ENCODE measurements at places on chromosomes 11 and 22.
A peak's percentile ranks its signal among the peaks of the same experiment; 100 is the strongest.

GRCh38 chr11:57338142-57338541 is at the start of gene P2RX3:
Gene P2RX3, plus strand, starts transcription at chr11:57338352. Its CDS starts 199 bp downstream, at chr11:57338551.
- DNase-seq: no peak

- no peak for DNase-seq
Observed at GRCh38 chr22:49534386-49534785, 293.3 kb downstream of the BRD1 start.

- no peak for DNase-seq
Observed at GRCh38 chr11:2869134-2869526, 16.4 kb downstream of the CDKN1C start.

- DNase-seq: no peak
Observed at GRCh38 chr11:1041149-1041467, 4.6 kb upstream of the MUC6 start.

- peak; percentile 99 for DNase-seq
Observed at GRCh38 chr22:36286096-36286957, 33.4 kb downstream of the APOL1 start.

DNA sequence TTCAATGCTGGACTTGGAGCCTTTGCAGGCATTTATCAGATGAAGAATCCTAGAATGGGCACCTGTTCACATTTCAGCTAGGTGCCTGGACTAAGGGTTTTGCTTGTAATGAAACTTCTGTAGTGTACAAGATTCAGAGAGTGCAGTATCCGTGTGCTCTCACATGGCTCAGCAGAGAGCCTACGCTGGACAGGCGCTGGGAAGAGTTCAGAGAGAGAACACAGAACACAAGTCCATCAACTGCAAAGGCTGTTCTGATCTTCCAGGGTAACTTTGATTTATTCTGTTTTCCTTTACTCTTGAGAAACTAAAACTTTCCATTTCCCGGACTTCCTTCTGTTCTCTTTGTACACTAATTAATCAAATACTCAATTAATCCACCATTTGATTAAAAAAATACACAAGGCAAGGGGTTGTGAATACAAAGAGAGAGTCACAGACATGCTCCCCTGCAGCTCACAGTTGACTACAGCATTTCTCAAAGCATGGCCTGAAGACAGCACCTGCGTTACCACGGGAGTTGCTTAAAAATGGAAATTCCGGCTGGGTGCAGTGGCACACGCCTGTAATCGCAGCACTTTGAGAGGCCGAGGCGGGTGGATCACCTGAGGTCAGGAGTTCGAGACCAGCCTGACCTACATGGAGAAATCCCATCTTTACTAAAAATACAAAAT is 393.7 kb downstream of the LARGE1 start:
- no peak for DNase-seq

DNA sequence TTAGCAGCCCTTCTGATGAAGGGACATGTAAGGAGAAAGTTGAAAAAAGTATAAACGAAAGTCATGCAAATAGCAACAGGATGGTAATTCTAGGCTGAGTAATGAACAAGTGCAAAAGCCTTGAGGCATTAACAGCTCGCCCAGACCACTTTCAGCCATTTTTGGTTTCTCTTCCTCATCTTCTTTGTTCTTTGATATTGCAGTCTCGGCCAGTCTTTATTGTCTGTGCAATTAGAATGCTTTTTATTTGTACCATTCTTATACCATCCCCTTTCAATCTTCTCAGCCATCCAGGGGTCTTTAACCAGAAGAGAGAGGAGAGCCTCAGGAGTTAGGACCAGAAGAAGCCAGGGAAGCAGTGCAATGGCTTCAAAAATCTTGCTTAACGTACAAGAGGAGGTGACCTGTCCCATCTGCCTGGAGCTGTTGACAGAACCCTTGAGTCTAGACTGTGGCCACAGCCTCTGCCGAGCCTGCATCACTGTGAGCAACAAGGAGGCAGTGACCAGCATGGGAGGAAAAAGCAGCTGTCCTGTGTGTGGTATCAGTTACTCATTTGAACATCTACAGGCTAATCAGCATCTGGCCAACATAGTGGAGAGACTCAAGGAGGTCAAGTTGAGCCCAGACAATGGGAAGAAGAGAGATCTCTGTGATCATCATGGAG is 7.3 kb downstream of the TRIM34 start:
- DNase-seq: no peak

DNA sequence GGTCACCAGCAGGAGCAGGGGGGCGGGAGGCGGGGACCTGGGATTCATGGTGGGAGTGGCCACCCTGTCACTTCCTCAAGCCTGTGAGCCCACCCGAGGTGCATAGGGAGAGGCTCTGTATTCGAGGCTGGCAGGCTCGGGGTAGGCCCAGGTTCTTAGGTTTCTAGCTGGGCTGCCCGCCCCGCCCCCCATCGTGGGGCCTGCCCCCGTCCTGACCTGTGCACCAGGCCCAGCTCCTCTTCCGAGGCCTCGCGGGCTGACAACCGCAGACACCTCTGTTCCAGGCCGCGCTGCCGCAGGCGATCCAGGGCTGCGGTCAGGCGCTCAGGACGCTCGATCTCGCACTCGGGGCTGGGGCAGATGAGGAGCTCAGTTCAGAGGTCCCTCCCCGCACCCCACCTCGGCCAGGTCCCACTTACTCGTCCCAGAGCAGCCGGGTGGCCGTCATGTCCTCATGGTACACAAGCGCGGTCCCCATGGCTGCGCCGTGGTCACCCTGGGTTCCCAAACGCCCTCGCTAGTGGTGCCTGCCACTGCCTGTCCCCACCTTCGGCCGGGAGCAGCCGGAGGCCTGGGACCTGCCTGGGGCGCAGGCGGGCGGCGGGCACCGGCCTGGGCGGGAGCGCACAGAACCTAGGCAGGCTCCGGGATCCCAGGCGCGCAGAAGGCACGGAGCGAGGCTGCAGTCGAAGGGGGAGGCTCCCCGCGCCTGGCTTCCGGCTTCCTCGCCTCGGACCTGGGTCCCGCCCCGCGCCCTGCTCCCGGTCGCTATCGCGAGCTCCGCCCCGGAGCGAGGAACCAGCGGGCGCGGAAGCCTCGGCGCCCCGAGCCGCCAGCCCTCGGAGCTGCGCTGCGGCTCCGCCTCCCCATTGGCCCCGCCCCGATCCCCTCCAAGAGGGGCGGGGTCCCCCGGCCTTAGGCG is at the start of gene HDAC10:
Gene HDAC10, minus strand, starts transcription at position 711 of the 922 bp plus-strand sequence. Its CDS starts 233 bp downstream, at position 478.
- DNase-seq: peak; percentile 96

DNA sequence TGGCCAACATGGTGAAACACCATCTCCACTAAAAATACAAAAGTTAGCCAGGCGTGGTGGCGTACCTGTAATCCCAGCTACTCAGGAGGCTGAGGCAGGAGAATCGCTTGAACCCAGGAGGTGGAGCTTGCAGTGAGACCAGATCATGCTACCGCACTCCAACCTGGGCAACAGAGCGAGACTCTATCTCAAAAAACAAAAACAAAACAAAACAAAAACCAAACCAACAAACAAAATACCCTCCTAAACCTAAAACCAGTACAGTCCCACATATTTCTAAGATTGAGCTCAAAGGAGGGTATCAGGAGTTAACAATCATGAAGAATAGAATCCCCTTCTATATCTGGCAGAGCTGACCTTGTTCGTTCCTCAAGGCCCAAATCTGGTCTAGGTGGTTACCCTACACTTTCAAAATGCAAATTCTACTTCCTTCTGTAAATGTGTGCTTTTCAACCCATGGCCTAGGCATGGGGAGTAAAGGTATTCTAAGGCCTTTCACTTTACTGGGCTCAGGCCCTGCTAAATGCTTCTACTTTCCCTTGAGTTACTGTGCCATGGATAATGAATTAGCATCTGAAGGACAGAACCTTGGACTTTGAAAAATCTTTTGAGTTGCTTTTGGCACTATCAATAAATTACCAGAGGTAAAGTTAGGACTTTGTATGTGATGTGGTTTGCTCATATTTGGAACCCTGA is 10.4 kb upstream of the PPP2R1B start:
- no peak for DNase-seq

- no peak for DNase-seq
Observed at GRCh38 chr11:78205256-78205655, 16.5 kb downstream of the USP35 start.

- DNase-seq: no peak
Observed at GRCh38 chr22:25413620-25414019, 150.9 kb upstream of the GRK3 start.

DNA sequence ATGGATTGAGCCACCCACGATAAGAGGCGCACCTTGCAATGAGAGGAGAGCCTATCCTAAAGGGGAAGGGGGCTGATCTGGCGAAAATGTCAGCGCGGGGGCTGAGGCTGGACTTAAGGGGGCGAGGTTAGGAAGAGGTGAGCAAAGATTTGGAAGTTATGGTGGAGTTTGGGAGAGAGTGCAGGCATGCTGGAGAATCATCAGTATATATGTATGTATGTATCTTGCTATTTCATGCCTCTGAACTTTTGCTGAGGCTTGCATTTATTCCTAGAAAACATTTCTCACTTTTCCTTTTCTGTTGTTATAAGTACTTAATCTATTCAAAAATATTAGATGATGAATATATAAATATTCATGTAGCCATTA is 17.2 kb upstream of the THRSP start:
- no peak for DNase-seq

DNA sequence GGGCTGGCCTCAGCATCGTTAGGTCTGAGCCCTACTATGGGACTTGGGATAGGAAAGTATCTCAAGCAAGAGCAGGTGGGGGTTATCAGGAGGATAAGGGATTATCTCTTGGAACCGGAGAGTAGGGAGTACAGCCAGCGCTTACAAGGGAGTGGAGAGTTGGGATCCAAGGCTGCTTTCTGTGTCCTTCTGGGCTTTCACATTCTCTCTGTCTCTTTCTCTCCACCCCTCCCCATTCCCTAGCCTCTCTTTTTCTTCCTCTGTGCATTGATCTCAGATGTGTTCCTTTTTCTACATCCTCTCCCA is 170.2 kb downstream of the BUD13 start:
- no peak for DNase-seq

DNA sequence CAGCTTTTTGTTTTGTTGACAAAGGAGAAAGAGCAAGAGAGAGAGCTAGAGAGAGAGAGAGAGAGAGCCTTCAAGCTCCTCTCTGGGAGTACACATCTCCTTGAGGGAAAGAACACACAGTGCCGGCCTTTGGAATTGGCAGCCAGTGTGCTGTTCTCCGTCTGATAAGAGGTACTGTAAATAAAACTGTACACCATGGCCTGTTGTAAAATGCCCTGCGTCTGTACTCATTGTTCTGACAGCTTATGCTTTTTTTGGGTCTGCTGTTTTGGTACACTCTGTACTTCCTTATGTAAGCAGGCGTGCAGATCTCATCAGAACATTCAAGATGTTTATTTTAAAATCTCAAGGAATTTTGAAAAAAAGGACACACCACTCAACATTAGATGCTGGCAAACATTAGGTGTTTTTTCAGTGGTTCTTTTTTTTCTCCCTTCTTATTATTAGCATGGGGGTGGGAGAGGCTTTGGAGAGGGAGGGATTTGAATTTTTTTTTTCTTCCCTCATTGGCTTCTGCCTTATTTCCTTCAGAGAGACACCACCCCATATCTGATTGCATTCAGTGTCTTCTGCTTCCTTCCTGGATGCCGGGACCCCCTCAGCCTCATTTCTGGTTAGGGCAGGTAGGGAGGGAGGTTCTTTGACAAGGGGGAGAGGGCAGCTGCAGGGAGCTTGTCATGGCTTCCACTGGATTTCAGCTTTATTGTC is 116.8 kb upstream of the NNMT start:
- no peak for DNase-seq

GRCh38 chr11:57481915-57482781 is 21.8 kb downstream of the RTN4RL2 start:
- DNase-seq: no peak

DNA sequence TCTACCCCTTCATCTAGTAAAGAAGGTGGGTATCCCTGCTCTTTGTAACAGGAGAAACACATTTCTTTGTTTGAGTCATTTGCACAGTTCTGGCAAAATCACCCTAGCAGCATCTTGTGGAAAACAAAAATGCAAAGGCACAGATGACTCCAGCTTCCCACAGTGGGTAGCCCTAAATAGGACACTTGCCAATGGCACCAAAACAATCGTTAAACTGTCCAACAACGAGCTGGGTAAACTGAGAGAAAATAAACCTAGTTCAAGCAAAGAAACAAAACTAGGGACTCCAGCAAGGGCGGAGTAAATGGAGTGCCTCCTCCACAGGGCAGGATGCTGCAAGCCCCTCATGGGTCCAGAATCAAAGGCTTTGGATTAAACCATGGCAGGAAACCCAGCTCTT is 239.5 kb downstream of the NTM start:
- DNase-seq: no peak

- no peak for DNase-seq
Observed at GRCh38 chr22:43356881-43357280, 13.7 kb upstream of the SCUBE1 start.

- no peak for DNase-seq
Observed at GRCh38 chr11:35402751-35403660, 16.4 kb downstream of the SLC1A2 start.

GRCh38 chr11:6476571-6476970 is 2.8 kb upstream of the TRIM3 start:
- DNase-seq: no peak

DNA sequence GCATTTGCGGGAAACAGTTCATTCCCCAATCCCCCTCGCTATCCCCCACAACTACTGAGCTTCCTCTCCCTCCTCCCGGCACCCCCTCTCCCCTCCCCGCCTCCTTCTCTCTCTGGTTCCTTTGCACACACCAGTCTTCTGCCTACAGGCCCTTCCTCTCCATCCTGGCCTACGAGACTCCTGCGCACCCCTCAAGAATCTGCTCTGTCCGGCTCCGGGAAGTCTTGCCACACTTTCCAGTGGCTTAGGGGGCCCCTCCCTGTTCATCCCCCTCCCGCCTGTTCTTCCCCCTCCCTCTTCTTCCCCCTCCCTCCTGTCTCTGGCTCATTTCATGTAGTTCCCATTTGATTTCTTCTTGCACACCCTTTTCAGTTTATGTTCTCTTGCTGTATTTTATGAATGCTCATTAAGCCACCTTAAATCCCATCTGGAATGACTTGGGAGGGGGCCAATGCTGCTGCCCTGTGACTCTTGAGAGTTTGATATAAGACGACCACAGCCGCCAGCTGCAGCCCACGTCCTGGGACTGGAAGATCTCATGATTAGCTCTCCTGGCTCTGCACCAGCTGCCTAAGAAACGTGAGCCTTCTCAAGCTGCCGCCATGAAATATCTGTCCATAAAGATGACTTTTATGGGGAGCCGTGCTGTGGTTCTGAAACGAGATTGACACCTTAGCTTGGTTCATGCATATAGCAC is 50.9 kb downstream of the RPS6KA4 start:
- DNase-seq: no peak

DNA sequence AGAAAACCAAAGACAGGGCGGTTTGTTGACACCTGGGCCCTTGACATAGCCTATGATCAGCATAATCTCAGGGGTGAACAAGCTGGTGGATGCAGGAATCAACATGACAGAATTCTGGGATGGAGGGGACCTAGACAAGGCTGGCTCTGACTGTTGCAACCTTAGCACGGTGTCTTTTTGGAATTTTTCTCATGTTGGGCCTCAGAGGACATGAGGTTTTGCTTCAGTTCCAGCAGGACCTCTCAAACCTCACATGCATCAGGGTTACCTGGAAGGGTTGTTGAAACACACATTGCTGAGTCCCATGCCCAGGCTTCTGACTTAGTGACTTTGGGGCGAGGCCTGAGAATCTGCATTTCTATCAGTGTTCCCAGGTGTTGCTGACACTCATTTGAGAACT is 345.6 kb upstream of the B3GAT1 start:
- no peak for DNase-seq
